ENCODE measurements at places on chromosomes 5 and 9.
A peak's percentile ranks its signal among the peaks of the same experiment; 100 is the strongest.

GRCh38 chr5:65356274-65356673 lies 125.4 kb downstream of the ADAMTS6 start:
- DNase-seq, result no peak

- no peak for DNase-seq
Measured at GRCh38 chr5:58932057-58932612, 349.3 kb downstream of the RAB3C start.

GRCh38 chr5:58466939-58467338 lies 7.1 kb upstream of the PLK2 start:
- DNase-seq, result peak; percentile 59

- DNase-seq, result no peak
Measured at GRCh38 chr9:137892424-137893191, 15.0 kb downstream of the CACNA1B start.

Measured in astrocyte of the hippocampus (primary cell).